ENCODE measurements at places on chromosomes 16 and 17. TPM values are rescaled to one million over a fixed set of nuclear protein-coding genes. Genes with fewer than 3 reads are reported as not detected.

DNA sequence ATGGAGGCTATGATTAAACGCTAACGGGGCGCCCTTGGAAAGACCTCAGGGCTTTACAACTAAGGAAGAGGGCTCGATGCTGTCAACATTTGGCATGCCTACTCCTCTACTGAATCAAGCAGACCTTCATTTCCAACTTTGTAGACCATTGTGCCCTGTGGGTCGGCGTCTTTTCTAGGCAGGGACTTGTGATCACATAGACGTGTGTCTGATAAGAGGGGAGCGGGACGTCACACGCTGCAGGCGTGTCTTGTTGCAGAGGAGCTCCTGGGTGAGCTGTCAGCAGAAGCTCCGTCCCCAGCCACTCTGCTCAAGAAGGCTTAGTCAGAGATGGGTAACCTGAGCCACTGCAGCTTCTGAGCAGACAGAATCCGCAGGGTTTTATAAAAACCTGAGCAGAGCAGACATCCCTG, 2.8 kb downstream of the MAPK8IP3 start:
- no peak for DNase-seq
- no peaks in the 10 kb centered on the region for H3K36me3 ChIP-seq
- H3K27ac ChIP-seq = no peak overlapping the region

DNA sequence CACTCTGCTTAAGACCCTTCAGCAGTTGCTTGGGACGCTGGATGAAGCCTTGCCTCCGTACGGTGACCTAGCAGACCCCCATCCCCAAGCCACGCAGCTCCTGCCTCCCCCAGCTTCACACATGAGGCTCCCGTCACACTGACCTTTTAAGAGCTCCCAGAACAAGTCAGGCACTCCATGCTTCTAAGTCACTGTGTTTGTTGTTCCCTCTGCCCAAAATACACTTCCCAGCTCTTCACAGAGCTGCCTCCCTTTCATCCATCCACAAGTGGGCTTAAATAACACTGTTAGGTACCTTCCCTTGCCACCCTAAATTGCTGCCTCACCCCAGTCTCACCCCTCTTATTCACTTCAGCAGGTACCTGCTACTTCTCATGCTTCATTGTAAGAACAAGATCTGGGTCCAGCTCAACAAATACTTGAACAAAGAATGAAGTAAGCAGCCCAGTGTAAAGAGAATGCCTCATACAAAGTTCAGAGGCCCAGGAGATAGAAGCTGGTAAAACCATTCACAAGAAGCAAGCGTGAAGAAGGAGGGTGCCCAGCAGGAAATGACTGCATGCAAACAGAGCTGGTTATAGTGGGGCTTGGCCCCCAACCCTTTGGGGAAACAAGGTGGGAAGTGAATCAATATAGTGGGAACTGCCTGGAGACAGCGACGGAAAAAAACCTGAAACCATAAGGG, 5.8 kb downstream of the ZC3H7A start:
- no peaks in the 10 kb centered on the region for H3K36me3 ChIP-seq
- no peaks in the 10 kb centered on the region for H3K27me3 ChIP-seq
- H3K4me3 ChIP-seq = no peak overlapping the region
- no peak for DNase-seq
- H3K27ac ChIP-seq = no peak overlapping the region

GRCh38 chr16:29198231-29198630, 208.3 kb downstream of the NPIPB11 start:
- no peaks in the 10 kb centered on the region for H3K36me3 ChIP-seq
- no peak overlapping the region for H3K4me3 ChIP-seq

DNA sequence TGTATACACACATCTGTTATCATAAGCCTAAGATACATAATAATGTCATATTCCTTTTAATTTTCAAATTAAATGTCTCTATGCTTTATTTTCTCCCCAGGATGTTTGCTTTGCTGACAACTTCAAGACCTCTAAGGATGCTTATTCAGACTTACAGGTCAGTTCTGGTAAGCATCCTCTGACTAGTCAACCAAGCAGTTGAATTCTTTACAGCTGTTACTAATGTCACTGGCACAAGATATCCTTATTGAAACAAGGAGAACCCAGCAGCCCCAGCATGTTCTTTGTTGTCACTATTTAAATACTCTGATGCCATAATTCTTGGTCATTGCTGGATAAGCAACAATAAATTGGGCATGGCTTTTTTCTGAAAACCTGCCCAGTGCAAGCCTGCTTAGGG, 232.3 kb upstream of the PMFBP1 start:
- no peaks in the 10 kb centered on the region for H3K27me3 ChIP-seq
- no peak overlapping the region for H3K27ac ChIP-seq
- H3K4me1 ChIP-seq = no peaks in the 10 kb centered on the region
- H3K4me3 ChIP-seq = no peak overlapping the region
- H3K36me3 ChIP-seq = no peaks in the 10 kb centered on the region
- no peak for DNase-seq

DNA sequence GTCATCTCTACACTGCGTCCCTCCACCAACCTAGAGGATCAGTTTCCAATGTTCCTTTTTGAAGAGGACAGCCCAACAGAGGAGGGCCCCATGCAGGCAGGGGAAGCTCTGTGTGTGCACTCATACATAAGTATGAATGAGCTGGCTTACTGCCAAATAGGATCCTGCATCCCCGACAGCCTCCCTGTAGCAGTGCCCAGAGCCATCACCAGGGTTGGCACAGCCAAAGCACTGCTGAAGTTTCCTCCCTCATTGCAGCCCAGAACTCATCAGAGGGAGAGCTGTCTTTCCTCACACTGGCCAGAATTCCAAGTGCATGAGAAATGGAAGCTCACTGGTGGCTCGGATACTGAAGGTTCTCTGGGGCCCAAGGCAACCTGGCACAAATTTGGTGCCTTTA, 114.4 kb downstream of the ASIC2 start:
- no peak overlapping the region for H3K4me3 ChIP-seq
- no peak overlapping the region for H3K27ac ChIP-seq
- no peak for DNase-seq
- peaks cover 69% of the 10 kb centered on the region for H3K27me3 ChIP-seq
- no peaks in the 10 kb centered on the region for H3K36me3 ChIP-seq

GRCh38 chr17:42061646-42062487, 11.5 kb upstream of the C17orf113 start:
- no peak overlapping the region for H3K27ac ChIP-seq
- peaks cover 5% of the 10 kb centered on the region for H3K4me1 ChIP-seq
- H3K4me3 ChIP-seq = no peak overlapping the region
- peaks cover 7% of the 10 kb centered on the region for H3K27me3 ChIP-seq
- no peaks in the 10 kb centered on the region for H3K36me3 ChIP-seq

- no peaks in the 10 kb centered on the region for H3K27me3 ChIP-seq
- no peak overlapping the region for H3K4me3 ChIP-seq
- peak; percentile 73 for DNase-seq
These were observed 324.7 kb downstream of the SEC14L1 start for GRCh38 chr17:77465358-77466041.

- no peak overlapping the region for H3K4me3 ChIP-seq
- no peak for DNase-seq
- no peak overlapping the region for H3K27ac ChIP-seq
These were observed 187.0 kb upstream of the RPL38 start for GRCh38 chr17:74016461-74016860.

- H3K4me1 ChIP-seq = no peaks in the 10 kb centered on the region
- no peak for DNase-seq
- no peak overlapping the region for H3K4me3 ChIP-seq
- peaks cover 69% of the 10 kb centered on the region for H3K36me3 ChIP-seq
These were observed 12.6 kb downstream of the HELZ start for GRCh38 chr17:67232441-67232840.

DNA sequence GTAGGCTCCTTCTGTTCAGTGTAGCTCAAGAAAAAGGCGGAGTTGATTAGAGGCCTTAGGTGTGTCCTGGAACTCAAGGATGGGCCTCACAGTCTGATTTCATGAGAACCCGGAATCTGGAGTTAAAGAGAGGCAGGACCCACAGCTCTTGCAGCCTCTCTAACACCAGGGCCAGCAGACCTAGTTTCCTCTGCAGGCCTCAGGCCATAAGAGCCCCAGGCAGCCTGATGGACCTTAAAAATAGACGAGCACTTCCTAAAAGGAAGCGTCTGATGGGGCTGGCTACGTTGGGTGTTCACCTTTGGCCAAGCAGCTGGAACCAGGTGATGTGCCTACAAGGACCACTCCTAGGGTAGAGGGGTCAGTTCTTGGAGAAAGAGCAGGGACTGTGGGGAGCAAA, 7.6 kb downstream of the CACNG5 start:
- no peak overlapping the region for H3K4me3 ChIP-seq
- no peaks in the 10 kb centered on the region for H3K4me1 ChIP-seq
- no peak for DNase-seq
- H3K36me3 ChIP-seq = no peaks in the 10 kb centered on the region
- H3K27ac ChIP-seq = no peak overlapping the region

GRCh38 chr16:1287982-1288670, 21.3 kb upstream of the UBE2I start:
- H3K4me1 ChIP-seq = no peaks in the 10 kb centered on the region
- H3K36me3 ChIP-seq = no peaks in the 10 kb centered on the region
- peaks cover 96% of the 10 kb centered on the region for H3K27me3 ChIP-seq
- no peak overlapping the region for H3K4me3 ChIP-seq
- DNase-seq = no peak
- no peak overlapping the region for H3K27ac ChIP-seq

- DNase-seq = no peak
- no peaks in the 10 kb centered on the region for H3K27me3 ChIP-seq
- H3K4me1 ChIP-seq = no peaks in the 10 kb centered on the region
These were observed 8.1 kb downstream of the MKS1 start for GRCh38 chr17:58210922-58211321.

DNA sequence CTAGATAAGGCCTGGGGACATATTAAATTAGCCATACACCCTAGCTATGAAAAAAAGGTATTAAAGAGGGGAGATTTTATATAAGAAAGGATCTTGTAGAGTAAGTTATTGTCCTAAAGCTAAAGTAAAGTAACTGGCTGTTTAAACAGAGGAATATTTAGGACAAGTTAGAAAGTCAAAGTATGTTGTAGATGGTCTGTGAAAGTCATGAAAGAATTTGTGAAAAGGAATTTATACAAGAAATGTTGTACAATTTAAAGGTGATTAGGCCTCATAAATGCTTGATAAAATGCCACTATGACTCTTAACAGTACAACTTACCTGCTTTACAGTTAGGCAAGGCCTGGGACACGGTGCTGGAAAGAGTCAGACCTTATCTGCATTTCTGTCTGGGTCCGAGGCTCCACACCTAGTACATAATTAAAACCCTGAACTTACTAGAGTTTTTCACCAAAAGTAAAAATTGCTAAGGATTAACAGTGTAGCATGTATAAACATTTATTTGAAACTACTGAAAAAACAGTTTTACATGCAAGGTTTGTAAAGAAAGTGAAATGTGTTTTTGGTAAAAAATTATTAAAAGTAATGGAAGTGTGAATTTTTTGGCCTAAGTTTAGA, 445.3 kb upstream of the TOM1L1 start:
- H3K27me3 ChIP-seq = no peaks in the 10 kb centered on the region
- no peaks in the 10 kb centered on the region for H3K36me3 ChIP-seq
- H3K27ac ChIP-seq = no peak overlapping the region
- H3K4me3 ChIP-seq = no peak overlapping the region
- no peak for DNase-seq

DNA sequence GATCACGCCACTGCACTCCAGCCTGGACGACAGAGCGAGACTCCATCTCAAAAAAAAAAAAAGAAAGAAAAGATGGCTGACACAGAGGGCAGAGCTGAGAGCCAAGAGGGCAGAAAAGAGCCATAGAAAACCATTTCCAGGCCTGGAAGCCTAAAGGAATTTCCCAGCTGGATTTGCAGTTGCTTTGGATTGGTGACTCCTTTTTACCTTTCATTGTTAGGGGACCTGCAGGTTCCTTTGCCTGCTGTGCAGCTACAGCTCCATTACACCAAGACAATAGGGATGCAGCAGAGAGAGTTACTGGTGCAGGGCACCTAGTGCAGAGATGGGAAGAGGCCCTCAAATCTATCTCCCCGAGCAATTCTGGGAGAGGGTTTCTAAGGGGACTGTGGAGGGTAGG, 18.4 kb downstream of the ZNF668 start:
- no peaks in the 10 kb centered on the region for H3K27me3 ChIP-seq
- H3K27ac ChIP-seq = no peak overlapping the region
- peaks cover 29% of the 10 kb centered on the region for H3K36me3 ChIP-seq
- H3K4me3 ChIP-seq = no peak overlapping the region

DNA sequence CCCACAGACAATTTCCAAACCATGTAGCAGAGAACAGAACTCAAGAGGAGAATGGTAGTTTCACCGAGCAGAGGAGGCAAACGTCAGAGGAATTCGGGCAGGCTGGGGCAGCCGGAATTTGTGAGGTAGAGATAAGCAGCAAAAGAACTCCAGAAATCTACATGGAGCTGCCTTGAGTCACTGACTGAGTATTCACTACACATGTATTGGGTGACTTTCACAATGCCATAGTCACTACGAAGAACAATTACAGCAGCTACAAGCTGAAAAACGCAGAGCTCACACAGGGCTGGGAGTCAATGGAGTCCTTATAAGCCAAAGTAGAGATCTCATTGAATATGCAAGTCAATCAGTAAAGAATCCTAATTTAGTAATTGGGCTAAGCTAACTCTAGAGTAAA, 13.4 kb downstream of the CMC2 start:
- H3K27ac ChIP-seq = no peak overlapping the region
- H3K4me3 ChIP-seq = no peak overlapping the region
- no peaks in the 10 kb centered on the region for H3K4me1 ChIP-seq
- H3K27me3 ChIP-seq = no peaks in the 10 kb centered on the region
- peaks cover 11% of the 10 kb centered on the region for H3K36me3 ChIP-seq

- H3K4me1 ChIP-seq = no peaks in the 10 kb centered on the region
- H3K36me3 ChIP-seq = no peaks in the 10 kb centered on the region
These were observed 70.4 kb upstream of the CACNG5 start for GRCh38 chr17:66764506-66764905.

- no peak for DNase-seq
- H3K27ac ChIP-seq = no peak overlapping the region
- no peak overlapping the region for H3K4me3 ChIP-seq
These were observed 7.1 kb upstream of the SRCAP start for GRCh38 chr16:30691907-30692306.

GRCh38 chr16:82888591-82889001, 261.8 kb downstream of the CDH13 start:
- no peak overlapping the region for H3K27ac ChIP-seq
- H3K4me3 ChIP-seq = no peak overlapping the region
- H3K4me1 ChIP-seq = no peaks in the 10 kb centered on the region
- H3K27me3 ChIP-seq = no peaks in the 10 kb centered on the region

The KRTAP4-3 gene
- not detected for total RNA-seq

The CCL17 gene
- 0.64 TPM for total RNA-seq

The KRTAP9-2 gene
- total RNA-seq = not detected

The NUDT16L1 gene
- 22.7 TPM for total RNA-seq

The UMOD gene
- total RNA-seq = not detected

The TMEM88 gene
- total RNA-seq = not detected

The TXNDC17 gene
- 796 TPM for total RNA-seq

The PYCARD gene
- total RNA-seq = 53.0 TPM

The SAMD14 gene
- not detected for total RNA-seq

The HSF4 gene
- 59.5 TPM for total RNA-seq

The GSDMA gene
- 3.0 TPM for total RNA-seq

The SPATA22 gene
- total RNA-seq = not detected

The DPEP3 gene
- not detected for total RNA-seq

The ZNF778 gene
- total RNA-seq = 5.5 TPM

Measured in esophagus squamous epithelium (tissue), 5 donors.